Ovary (tissue), 10 donors: ENCODE measurements at places on chromosomes 2 and 18.

DNA sequence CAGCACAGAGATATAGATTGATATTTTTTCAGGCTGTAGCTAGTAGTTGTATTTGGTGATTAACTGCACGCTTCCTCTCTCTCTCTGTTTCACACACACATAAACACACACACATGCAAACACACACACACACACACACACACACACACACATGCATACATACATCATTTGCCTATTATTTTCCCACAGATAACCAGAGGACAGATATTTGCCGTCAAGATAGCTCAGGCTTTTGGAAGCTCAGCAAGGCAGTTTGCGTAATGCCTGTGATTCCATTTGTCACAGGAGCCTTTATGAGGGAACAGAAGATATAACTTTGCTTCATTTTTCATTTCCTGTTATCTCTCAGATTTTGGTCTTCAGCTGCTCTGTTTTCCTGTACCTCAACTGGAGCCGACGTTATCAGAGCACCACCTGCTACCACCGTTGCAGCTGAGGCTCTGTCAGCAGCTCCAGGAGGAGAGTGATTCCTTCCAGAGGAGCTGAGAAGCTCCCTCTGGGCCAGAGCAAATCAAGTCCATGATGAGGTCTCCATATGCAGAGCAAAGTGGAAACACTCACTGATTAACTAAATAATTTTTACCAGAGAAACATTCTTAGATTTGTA lies 341.9 kb upstream of the PIK3C3 start:
- H3K36me3 ChIP-seq: no peaks in the 10 kb centered on the region
- no peak overlapping the region for H3K4me3 ChIP-seq
- no peaks in the 10 kb centered on the region for H3K27me3 ChIP-seq
- H3K27ac ChIP-seq: no peak overlapping the region
- no peak for DNase-seq
- no peaks in the 10 kb centered on the region for H3K4me1 ChIP-seq

GRCh38 chr2:75100011-75100800 lies 99.1 kb downstream of the TACR1 start:
- H3K27ac ChIP-seq: no peak overlapping the region
- no peaks in the 10 kb centered on the region for H3K4me1 ChIP-seq
- H3K36me3 ChIP-seq: no peaks in the 10 kb centered on the region
- H3K4me3 ChIP-seq: no peak overlapping the region

DNA sequence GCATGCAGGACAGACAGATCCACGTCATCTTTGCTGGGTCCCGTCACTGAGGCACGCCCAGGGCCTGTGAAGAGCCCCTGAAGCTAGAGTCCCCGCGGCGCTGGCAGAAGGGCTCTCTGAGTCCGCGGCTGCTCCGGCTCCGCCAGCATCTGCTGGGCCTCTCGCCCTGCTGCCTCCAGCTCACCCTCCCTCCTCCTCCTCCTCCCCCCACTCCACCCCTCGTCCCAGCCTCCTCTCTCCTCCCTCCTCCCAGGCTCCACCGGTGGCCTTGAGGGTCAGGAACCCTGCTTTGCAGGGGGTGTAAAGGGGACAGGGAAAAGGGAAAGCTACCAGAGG lies at the start of gene TNS1:
TSS of gene TNS1 (minus strand) at position 151 of the 336 bp plus-strand sequence. CDS start at position 28, 123 bp downstream.
- H3K27ac ChIP-seq: peak within 1 kb of the TSS; percentile 93
- no peaks in the 10 kb centered on the region for H3K27me3 ChIP-seq
- H3K4me1 ChIP-seq: peaks cover 37% of the 10 kb centered on the region
- H3K4me3 ChIP-seq: peak within 1 kb of the TSS; percentile 49
- H3K36me3 ChIP-seq: no peaks in the 10 kb centered on the region
- peak; percentile 87 for DNase-seq

DNA sequence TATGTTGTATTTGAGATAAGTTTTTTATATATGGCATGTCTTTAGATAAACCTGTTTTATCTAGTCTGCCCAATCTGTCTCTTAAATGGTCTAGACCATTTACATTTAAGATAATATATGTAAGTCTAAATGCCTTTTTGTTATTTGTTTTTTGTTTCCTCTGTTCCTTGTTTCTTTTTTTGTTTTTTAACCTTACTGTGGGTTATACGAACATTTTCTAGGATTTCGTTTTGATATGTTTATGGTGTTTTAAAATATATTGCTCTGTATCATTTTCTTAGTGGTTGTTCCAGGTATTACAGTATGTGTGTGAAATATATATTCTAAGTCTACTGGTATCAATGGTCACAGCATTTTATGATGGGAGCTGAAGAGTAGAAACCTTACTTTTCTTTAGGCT lies 13.3 kb downstream of the BCL2L11 start:
- no peak overlapping the region for H3K4me3 ChIP-seq
- no peak overlapping the region for H3K27ac ChIP-seq
- no peak for DNase-seq
- no peaks in the 10 kb centered on the region for H3K36me3 ChIP-seq
- H3K27me3 ChIP-seq: no peaks in the 10 kb centered on the region
- peaks cover 3% of the 10 kb centered on the region for H3K4me1 ChIP-seq
